ENCODE measurements at places on chromosomes 12 and 14. TPM values are rescaled to one million over a fixed set of nuclear protein-coding genes. Genes with fewer than 3 reads are reported as not detected.

Gene TCL1B
- total RNA-seq, result 0.28 TPM

Gene LRP6
- 65.9 TPM for total RNA-seq

Gene GSC
- 0.90 TPM for total RNA-seq

Gene CLEC2B
- total RNA-seq, result 9.7 TPM

Gene PYGL
- 26.0 TPM for total RNA-seq

Gene EML5
- 0.26 TPM for total RNA-seq

Gene PAWR
- 144 TPM for total RNA-seq

Gene KMT2D
- 22.3 TPM for total RNA-seq

Gene PMEL
- 3.6 TPM for total RNA-seq

Gene PTCSC3
- not detected for total RNA-seq

Gene GPR84
- not detected for total RNA-seq

Gene ACSM4
- total RNA-seq, result not detected

Gene DDN
- not detected for total RNA-seq

Gene MDM2
- total RNA-seq, result 64.0 TPM

Gene PRR4
- 7.9 TPM for total RNA-seq

Gene NRL
- total RNA-seq, result 1.3 TPM

Gene SLC10A1
- total RNA-seq, result not detected

Gene GTF2H3
- 66.4 TPM for total RNA-seq

Gene MYF6
- not detected for total RNA-seq

Gene HSPA2
- total RNA-seq, result 21.8 TPM

Gene KRT2
- total RNA-seq, result not detected

Gene B4GALNT1
- total RNA-seq, result 14.1 TPM

Gene MAPK1IP1L
- 88.7 TPM for total RNA-seq

Gene KLHL33
- 2.1 TPM for total RNA-seq

Data from uterus (tissue), 4 donors.